ENCODE measurements at places on chromosomes 6 and 20. TPM values are rescaled to one million over a fixed set of nuclear protein-coding genes. Genes with fewer than 3 reads are reported as not detected.

The NXT1 gene
- 69.4 TPM for total RNA-seq

The SMOC2 gene
- not detected for total RNA-seq

The RPS6KA2 gene
- 14.1 TPM for total RNA-seq

The COL9A3 gene
- total RNA-seq: 835 TPM

The SLC2A4RG gene
- 48.2 TPM for total RNA-seq

The LPA gene
- not detected for total RNA-seq

The ASIP gene
- total RNA-seq: not detected

The CST2 gene
- total RNA-seq: not detected

The HS3ST5 gene
- not detected for total RNA-seq

The PNISR gene
- 61.7 TPM for total RNA-seq

The MTFR2 gene
- total RNA-seq: 2.5 TPM

The SPDEF gene
- 0.19 TPM for total RNA-seq

The GNAS-AS1 gene
- total RNA-seq: 8.4 TPM

The KCNQ5 gene
- 5.9 TPM for total RNA-seq

The MLN gene
- total RNA-seq: not detected

The RIPOR3 gene
- 0.05 TPM for total RNA-seq

The ABHD16A gene
- 25.7 TPM for total RNA-seq

The SLPI gene
- not detected for total RNA-seq

The TCFL5 gene
- total RNA-seq: 19.8 TPM

The ADGRF1 gene
- 5.4 TPM for total RNA-seq

The GGTLC1 gene
- not detected for total RNA-seq

The MYLK4 gene
- 0.19 TPM for total RNA-seq

The HUS1B gene
- total RNA-seq: 0.87 TPM

The HAO1 gene
- 0.08 TPM for total RNA-seq

The FBXO30 gene
- total RNA-seq: 3.3 TPM

The PFDN6 gene
- 227 TPM for total RNA-seq

The SLC22A16 gene
- total RNA-seq: 0.13 TPM

The MLIP gene
- total RNA-seq: 0.49 TPM

The TCP11 gene
- total RNA-seq: not detected

The VSTM2L gene
- 0.19 TPM for total RNA-seq

The GABRR1 gene
- not detected for total RNA-seq

Measured in A375 (cell line).